Mesenchymal stem cell (in vitro differentiated cells and primary cell): ENCODE measurements at places on chromosomes 2 and 18.

DNA sequence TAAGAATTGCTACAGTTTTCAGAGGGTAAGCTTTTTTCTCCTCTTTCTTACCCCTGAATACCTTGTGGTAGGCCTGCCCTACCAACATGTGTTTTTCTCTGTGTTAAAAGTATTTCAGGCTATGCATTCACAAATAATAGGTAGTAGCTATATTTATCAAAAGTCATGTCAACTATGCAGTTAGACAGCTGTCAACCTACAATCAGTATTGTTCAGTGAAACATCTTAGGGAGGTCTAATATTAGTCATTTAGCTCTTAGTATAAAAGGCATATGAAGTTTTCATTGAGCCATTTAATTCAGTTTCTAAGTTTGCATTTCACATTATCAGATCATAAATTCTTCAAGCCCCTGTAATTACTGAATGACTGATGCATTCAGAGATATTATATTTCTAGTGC lies 36.7 kb downstream of the XIRP2 start:
- no peak for DNase-seq

GRCh38 chr2:138502255-138503086 lies 901 bp downstream of the SPOPL start:
- DNase-seq, result peak; percentile 21

GRCh38 chr2:45332094-45332493 lies 279.0 kb downstream of the SRBD1 start:
- DNase-seq, result no peak

GRCh38 chr2:182078988-182079602 lies 93.4 kb downstream of the PPP1R1C start:
- no peak for DNase-seq

- no peak for DNase-seq
Measured at GRCh38 chr2:56053679-56054078, 130.1 kb upstream of the EFEMP1 start.

GRCh38 chr18:59520562-59521355 lies 161.7 kb upstream of the LMAN1 start:
- DNase-seq, result no peak

- DNase-seq, result no peak
Measured at GRCh38 chr18:24695168-24695567, 234.7 kb downstream of the HRH4 start.

DNA sequence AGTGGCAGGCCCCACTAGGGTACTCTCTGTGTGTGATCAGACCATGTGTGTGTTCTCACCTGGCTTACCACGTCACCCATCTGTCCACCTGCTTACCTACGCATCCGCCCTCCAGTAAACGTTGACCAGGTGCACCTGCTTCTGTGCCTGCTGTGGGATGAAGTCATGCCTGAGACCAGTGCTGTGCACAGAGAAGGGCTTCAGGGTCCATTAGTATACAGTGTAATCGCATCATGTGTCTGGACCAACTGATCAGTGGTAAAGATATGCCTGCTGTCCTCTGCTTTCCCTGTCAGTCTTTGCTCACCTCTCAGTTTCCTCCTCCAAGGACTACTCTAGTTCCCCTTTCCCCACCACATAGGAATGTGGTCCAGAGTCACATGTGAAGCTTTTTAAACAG lies 109.3 kb downstream of the FHOD3 start:
- DNase-seq, result no peak

DNA sequence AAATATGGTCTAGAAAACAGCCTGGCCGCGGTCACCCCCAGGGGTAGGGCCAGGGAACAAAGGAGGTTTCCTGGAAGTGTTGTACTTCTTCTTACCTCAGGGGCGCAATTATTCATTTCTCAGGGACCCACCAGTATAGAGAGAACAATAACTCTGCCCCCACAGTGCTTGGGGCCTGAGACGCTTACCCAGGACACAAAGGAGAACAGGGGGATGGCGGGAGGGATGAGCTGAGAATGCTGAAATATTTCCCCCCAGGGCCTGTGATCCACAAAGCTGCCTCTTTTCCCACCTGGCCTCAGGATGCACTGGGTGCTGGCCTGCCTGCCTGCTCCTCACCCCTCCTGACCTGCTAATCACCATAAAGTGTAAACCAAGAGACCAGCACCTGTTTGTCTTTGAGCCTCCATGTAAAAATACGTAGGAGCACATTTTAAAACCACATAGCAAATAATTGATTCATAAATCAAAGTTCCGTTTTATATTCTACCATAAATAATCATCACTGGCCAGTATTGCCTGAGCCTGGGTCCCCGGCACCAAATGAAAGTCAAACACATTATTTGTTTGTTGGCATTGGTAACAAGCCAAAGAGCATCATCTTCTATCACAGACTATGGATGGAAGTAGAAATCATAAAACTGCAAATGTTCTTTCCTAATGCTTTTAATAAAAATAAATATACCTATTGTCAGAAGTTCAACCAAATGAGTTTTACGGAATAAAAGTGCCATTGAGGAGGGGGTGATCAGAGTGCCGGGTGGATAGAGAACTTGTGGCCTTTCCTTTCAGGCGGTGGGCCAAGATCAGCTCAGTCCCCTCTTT lies 67.3 kb upstream of the RMDN2 start:
- no peak for DNase-seq

DNA sequence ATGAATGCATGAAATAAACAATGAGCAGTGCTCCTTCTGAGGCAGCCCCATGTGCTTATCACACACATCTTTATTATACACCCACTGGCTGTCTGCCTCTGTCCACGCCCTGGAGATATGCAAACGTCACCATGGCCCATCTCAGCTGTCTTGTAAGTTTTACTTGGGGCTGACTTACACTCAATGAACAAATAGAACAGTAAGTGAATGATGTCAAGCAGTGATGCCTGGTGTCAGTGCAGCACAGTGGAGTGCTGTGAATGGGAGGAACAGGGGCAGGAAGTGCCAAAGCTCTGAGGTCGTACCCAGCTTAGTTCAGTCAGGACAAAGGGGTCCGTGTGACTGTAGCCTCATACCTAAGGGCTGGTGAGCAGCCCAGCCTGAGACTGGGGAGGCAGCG lies 659.5 kb upstream of the HS6ST1 start:
- DNase-seq, result peak; percentile 6

GRCh38 chr2:2484301-2484700 lies 153.2 kb upstream of the MYT1L start:
- DNase-seq, result no peak

GRCh38 chr18:22728481-22729105 lies 204.5 kb upstream of the RBBP8 start:
- DNase-seq, result no peak

DNA sequence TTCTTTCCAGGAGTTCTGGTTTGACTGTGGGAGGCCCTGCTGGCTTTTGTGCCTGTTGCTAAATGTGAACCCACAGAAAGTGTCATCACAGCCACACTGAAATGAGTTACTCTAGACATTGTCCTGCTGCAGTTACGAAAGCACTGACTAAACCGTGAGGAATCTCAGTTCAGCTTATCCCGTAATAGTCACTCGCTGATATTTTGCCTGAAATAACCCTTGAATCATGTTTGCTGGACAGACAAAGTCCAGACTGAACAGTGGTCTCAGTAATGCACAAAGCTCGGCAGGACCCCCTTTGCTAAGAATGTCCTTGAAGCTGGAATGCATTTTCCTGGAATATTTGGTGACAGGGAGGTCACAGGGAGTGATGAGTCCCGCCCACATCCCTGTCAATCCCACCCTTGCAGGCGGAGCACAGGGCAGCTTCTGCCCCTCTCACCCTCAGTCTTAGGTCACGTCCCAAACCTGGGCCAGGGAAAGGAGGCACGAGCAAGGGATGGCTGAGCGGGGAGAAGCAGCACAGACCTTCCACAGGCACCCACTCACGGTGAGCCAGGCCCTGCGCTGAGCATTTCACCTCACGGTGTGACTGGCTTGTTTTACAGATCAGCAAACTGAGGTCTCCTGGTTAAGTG lies 53.4 kb downstream of the ADI1 start:
- DNase-seq, result peak; percentile 97

- peak; percentile 81 for DNase-seq
Measured at GRCh38 chr2:149329489-149330126, 779 bp upstream of the LYPD6 start.

- no peak for DNase-seq
Measured at GRCh38 chr2:101364878-101365277, 22.4 kb downstream of the CREG2 start.

- DNase-seq, result no peak
Measured at GRCh38 chr2:203873461-203873860, 5.9 kb downstream of the CTLA4 start.

- no peak for DNase-seq
Measured at GRCh38 chr2:67515056-67515455, 117.9 kb downstream of the ETAA1 start.

- peak; percentile 81 for DNase-seq
Measured at GRCh38 chr2:181805228-181806038, 86.1 kb upstream of the ITPRID2 start.

DNA sequence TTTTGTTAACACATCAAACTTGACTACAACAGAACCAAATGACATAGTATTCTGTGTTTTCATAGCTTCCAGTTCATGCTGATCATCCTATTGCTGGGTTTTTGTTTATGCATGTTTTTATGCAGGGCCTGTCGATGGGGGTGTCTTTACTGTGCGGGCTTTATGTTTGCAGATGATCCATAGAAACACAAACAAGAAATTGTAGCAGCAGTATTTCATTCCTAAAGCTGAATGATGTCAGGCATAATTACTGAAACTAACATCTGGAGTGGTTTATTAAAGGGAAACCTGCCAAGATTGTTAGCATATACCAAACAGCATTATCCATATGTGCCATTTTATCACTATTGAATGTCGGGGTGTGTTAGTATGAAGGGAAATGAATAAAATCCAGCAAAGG lies 129.7 kb downstream of the PTPRM start:
- no peak for DNase-seq

DNA sequence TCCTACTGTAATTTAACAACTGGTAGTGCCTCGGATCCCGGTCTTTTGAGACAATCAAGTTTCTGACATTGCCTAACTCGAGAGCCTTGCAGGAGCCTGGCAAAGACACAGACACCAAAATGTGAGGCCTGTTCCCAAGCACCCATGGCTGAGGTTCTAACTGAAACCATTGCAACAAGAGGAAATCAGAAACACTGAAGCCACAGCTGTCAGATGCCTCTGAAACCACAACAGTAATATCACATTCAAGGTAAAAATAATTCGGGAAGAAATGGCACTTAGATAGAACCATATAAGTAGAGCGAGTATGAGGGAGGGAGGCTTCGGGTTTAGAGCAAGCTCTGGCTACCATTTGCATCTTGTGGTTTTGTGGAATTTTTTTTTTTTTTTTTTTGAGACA lies 285.9 kb downstream of the FBXO15 start:
- DNase-seq, result no peak

DNA sequence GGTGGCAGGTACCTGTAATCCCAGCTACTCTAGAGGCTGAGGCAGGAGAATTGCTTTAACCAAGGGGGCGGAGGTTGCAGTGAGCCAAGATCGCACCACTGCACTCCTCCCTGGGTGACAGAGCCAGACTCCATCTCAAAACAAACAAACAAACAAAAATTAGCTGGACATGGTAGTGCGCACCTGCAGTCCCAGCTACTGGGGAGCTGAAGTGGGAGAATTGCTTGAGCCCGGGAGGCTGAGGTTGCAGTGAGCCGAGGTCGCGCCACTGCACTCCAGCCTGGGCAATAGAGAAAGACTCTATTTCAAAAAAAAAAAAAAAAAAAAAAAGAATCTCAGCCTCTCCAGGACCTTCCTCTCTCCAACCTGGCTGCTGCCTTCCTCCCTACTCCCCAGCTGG lies 20.1 kb downstream of the SRSF7 start:
- no peak for DNase-seq

DNA sequence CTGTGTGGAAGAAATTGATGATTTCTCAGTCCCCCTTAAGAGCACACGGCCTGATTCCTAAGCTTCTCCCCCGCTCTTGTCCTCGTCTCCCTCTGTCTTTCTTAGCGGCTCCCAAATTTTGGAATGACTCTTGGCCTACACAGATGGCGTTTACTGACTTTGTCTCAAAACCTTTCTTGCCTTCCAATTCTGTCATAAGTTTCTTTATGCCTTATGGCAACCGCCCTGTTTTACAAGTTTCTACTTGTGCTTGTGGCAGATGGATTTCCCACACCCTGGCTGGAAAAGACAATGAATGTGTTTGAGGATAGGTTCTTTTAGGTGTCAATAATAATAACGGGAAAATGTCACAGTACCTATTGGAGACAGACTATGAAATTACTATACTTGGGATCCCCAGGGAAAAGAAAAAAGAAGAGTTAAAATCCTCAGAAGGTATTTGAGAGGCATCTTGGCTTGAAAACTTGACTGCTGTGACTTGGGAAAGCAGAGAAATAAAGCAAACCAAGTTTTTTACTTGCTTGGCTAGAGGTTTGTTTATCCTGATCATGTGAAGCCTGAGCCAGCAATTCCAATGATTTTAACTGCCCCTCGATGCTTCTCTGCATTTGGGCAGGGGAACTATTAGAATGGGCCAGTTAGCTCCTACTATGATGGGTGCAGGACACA lies 276.4 kb downstream of the HRH4 start:
- DNase-seq, result no peak

GRCh38 chr18:77144451-77145118 lies 12.0 kb upstream of the MBP start:
- peak; percentile 7 for DNase-seq

- DNase-seq, result no peak
Measured at GRCh38 chr2:105184420-105184819, 57.1 kb upstream of the GPR45 start.

DNA sequence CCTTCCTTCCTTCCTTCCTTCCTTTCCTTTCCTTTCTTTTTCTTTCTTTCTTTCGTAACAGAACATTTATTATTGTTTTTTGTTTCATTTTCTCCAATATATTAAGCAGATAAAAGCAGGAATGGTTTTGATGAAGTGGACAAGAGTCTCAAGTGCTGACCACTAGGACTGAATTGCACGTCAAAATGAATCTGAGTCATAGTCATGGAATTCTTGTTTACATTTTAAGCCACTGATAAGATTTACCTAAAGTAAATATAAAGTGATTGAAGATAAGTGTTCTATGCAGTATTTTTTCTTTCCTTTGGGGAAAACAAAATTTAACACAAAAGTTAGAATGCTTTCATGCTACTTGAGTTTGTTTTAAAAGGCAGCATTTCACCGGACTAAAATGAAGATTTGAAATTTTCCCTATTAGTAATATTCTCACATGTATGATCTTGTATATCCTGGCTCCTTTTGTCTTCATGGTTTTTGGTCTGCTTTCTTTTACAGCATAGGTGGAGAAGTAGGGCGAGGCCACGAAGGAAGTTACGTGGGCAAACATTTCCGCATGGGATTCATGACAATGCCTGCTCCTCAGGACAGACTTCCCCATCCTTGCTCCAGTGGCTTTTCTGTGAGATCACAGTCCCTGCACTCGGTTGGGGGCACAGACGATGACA lies 113.5 kb downstream of the NYAP2 start:
- DNase-seq, result peak; percentile 70

- DNase-seq, result peak; percentile 2
Measured at GRCh38 chr2:232420073-232420454, 13.4 kb downstream of the ALPG start.

GRCh38 chr2:28407131-28407975 lies 14.7 kb downstream of the FOSL2 start:
- no peak for DNase-seq
